ENCODE measurements at places on chromosomes 12 and 14.

- DNase-seq: no peak
Observed at GRCh38 chr12:29731591-29731990, 52.2 kb downstream of the TMTC1 start.

DNA sequence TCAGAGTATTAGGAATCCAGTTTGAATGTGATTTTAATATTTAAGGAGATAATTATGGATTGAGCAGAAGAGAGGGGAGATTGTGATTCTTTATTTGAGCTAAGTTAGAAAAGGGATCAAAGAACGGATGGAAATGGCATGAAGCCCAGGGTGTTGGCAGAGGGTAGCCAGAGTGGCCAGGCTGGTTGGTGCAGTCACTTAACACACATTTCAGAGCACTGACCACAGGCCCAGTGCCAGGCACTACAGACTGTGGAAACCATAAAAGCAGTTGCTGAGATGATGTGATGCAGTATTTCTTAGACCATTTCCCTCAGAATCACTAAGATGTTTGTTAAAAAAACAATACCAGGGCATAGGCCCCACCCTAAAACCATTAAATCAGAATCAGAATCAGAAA, 167.7 kb upstream of the AMIGO2 start:
- DNase-seq: no peak

DNA sequence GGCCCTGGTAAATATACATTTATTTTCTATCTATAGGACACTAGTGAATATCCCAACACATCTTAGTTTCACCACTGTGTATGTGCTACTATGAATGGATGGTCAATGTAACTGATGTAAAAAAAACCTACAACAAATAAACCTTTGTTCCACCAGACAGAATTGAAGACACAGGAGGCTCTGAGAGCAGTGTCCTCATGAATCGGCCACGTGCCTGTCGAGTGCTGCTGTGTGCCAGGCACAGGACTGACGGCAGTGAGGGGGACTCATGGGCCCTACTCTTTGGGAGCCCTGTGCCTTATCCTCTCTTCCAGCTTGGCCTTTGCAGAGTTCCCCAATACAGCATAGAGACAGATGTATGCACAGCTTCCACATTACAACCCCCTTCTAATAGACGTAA, 18.2 kb downstream of the CINP start:
- no peak for DNase-seq

DNA sequence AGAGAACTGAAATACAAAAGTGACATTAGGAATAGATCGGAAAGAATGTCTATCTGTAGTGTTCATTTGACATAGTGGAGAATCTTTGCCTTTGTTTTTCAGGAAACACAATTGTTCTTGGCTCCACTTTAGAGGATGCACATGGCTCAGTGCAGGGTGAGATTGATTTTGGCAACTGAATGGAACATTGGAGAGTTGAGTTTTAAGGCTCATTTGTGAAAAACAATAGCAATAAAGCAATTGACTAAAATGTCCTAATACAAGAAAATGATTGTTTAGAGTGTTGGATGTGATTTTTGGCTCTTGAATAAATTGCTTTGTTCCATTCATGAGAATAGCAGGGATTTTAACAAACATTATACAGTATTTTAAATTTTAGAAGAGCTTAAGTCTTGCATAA, 116.4 kb downstream of the SLC38A1 start:
- no peak for DNase-seq

- DNase-seq: no peak
Observed at GRCh38 chr12:131621701-131622421, 89.0 kb upstream of the SFSWAP start.

- DNase-seq: peak; percentile 93
Observed at GRCh38 chr14:76919431-76920330, 93.5 kb downstream of the LRRC74A start.

GRCh38 chr12:66978802-66979201, 290.4 kb upstream of the CAND1 start:
- DNase-seq: no peak

DNA sequence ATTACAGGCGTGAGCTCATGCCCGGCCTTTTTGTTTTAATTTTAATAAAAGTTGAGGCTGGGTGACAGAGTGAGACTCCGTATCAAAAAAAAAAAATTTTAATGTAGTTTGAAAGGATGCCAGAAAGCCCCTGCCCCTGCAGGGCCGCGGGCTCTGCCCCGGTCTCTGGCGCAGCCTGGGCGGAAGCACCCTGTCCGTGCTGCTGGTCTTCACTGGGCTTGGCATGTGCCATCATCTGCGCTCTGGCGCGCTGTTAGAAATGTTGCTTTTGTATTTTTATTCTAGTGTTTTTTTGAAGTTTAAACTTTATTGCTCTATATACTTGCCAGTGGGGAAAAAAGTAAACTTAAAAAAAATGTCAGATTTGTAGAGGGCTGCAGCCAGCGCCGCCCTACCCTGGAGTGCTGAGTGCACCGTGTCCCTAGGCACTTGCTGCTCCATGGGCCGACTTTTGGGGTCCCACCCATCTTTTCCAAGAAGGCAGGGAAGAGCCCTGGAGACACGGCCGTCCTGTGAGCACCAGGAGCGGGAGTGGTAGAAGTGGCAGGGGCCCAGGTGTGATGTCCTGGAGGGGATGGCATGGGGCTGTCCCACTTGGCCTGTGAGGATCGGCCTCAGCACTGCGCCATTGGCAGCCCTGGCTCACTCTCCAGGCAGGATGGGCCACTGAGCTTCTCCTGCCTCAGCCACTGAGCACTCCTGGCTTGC, 4.0 kb downstream of the MTA1 start:
- no peak for DNase-seq

DNA sequence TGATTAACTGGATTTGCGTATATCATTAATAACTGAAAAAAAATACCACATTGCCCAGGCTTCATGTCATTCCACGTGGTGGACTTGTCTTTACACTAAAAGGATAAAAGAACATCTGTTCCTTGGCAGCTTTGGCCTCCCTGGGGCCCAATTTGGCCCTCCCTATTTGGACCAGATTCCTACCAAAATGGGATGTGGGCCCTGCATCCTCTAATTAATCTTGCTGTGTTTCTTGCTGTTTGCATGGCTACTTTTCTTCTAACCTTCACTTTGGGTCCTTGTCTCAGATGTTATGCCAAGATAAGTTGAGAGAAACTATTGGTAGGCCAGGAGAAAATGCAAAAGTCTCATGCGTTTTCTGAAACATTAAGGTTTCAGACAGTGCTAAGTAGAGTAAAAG, 57.5 kb downstream of the PTHLH start:
- no peak for DNase-seq

DNA sequence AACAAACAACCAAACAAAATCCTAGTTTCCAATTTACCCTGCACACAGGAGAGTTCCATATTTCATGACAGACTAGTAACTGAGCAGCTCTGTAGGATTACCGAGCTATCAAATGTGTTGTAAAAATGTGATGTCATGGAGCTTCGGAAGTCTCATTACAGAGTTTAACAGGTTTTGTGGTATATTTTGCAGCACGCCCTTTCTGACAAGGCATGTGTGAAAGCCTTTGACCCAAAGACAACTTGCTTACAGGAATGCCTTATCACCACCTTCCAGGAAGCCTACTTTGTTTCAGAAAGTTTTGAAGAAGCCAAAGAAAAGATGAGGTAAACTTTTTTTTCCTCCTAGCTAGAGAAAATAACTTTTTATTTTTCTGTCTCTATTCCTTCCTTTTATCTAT, 92.4 kb downstream of the TPH2 start:
- DNase-seq: no peak

- no peak for DNase-seq
Observed at GRCh38 chr12:41067941-41068645, 120.0 kb upstream of the PDZRN4 start.

- DNase-seq: no peak
Observed at GRCh38 chr12:95718006-95718431, 72.5 kb downstream of the NTN4 start.

DNA sequence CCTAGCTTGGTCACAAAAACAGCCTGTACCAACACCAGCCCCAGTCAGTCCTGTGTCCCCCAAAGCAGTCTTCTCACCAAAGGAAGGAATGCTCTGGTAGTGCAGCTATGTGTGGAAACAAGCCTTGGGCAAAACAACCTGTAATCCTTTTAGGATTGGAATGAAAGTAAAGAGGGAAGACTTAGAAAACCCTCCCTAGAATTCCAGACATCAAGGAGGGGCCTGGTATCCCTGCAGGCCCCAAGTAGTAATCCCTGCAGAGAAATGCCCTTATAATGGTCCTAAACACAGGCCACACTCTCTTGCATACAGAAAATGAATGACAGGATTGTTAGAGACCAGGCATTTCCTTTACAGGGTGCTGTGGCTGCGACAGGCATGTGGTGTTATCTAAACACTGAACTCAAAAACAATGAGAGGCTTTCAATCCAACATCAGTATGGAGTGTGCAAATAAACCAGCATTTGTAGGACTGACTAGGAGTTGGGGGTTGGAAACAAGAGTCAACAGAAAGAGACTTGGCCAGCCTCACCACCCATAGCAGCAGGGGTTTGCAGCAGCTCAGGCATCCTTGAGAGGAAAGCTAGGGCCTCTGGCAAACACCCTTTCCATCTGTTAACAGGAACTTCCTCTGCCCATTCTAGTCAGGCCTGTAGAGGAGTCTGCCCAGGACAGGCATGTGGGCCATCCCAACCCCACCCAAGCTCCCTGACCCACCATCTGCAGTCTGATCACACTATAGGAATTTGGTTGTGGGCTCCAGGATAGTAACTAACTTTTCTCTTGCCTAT, 59.1 kb downstream of the DCAF5 start:
- no peak for DNase-seq

DNA sequence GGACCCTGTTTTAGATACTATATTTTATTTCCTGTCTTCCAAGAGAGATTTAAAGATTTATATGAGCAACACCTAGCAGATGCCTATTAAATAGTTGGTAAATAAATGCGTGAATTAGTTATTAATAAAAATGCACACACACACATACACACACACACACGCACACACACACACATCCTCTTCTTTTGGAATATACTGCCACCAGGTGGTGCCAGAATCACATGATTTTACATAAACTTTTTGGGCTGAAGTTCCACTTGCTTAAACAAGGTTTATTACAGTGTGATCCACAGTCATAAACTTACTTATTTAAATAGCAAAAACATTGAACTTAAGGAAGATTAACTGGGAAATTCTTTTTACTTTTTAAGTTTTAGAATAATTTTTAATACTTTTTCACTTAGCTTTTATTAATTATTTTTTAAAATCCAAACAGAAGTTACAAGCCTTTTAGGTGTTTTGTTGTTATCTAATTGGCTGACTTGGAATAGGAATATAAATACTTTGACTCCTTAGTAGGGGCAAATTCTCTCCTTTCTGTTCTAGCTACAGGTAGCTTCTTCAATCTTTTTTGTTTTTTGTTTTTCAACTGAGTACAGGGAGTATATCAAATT, 17.5 kb downstream of the RAD51B start:
- DNase-seq: peak; percentile 52

- no peak for DNase-seq
Observed at GRCh38 chr12:50032515-50032853, 7.2 kb upstream of the RACGAP1 start.

- no peak for DNase-seq
Observed at GRCh38 chr12:61452076-61452475, 808.1 kb upstream of the USP15 start.

DNA sequence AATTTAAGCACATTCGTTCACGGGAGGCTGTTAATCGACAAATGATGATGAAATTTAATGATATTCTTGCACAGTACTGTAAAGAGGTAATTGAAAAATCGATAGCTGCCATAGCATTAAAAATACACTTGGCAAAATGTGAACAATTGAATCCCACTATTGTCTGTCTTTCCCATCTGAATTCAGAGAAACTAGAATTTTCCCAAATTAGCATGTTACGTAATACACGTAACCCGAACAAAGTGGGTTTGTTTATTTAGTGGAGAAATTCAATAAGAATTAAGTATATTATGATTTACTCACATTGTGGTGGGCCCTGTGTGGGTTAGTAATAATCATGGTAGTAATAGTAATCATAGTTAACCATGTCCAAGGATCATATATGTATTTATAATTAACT, 31.9 kb downstream of the DNAH10 start:
- DNase-seq: no peak

DNA sequence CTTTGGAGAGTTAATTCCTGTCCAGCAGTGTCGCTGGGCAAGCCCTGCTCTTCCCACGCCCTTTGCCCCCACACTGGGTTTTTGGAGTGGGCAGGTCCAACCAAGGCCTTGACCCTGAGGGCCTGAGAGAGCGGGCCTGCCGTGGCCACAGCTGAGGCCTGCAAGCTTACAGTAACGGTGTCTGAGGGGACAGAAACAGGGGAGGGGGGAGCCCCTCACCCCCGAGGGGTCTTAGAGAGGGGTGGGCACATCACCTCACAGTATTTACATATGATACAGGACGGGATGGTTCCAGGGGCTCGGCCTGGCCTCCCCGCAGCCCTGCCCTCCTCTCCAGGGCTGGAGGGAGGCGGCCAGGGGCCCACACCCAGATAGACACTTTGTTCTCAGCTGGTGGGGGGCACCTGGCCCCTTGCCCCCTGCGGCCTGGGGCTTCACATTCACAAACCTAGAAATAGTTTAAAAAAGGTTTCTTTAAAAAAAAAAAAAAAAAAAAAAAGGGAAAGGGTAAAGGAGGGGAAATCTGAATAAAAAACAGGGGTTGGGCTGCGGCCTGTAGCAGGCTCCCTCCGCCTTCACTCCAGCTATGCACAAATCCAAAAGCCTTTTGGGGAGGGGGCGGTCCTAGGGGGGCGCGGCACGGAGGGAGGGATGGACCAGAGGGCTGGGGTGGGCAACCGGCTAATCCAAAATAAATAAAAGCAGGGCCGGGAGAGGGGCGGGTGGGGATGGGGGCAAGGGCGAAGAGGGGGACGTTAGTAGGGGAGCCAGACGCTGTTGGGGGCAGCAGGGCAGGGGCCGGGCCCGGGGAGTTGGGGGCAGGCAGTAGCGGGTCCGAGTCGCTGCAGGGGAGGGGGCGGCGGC, 14.8 kb upstream of the PLA2G1B start:
- no peak for DNase-seq

- DNase-seq: no peak
Observed at GRCh38 chr12:94980577-94980976, 22.9 kb downstream of the NDUFA12 start.

DNA sequence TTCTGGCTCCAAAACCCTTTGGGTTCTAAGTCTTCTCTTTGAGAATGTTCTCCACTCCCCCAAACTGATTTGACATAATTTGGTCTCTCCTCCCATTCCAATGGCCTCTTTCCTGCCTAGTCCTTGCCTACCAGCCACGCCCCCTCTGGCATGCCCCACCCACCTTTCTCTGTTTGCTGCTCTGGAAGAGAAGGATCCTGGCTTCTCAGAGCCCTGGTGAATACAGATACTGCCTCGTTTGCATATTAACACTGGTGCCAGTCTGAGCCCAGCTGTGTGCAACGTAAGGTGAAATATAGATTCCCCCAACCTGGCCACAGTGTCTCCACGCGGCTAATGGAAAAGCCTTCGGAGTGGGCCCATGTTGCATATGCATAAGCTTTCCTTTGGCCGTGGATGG, 79.7 kb downstream of the PAPOLA start:
- DNase-seq: no peak

- no peak for DNase-seq
Observed at GRCh38 chr14:21476523-21476924, 235 bp downstream of the RAB2B start.

GRCh38 chr14:63267171-63267570, 51.6 kb downstream of the GPHB5 start:
- no peak for DNase-seq
